Mesothelial cell of epicardium (in vitro differentiated cells): ENCODE measurements at places on chromosomes 6 and 20.

- peak; percentile 26 for DNase-seq
These were observed 278 bp downstream of the UST start for GRCh38 chr6:148747145-148747470.

GRCh38 chr20:32285621-32286371 lies 8.3 kb downstream of the KIF3B start:
- no peak for DNase-seq

DNA sequence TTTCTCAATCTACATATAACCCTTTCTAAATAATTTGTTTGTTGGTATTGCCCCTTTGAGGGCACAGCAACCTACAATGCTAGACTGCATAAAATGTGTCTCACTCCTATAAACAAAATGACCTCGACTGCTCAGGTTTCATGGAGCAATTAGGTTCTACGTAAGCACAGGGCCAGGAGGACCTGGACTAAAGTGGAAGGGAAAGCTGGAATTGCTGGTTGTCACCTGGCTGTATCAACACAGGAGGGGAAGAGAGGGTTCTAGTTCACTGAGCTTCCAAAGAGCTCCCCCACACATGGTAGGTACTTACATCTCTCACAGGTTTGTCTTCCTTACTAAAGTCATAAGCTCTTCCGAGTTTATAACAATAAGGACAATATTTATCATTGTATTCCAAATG lies 51.0 kb downstream of the NCOA6 start:
- no peak for DNase-seq

- DNase-seq: no peak
These were observed 222.3 kb downstream of the UBE3D start for GRCh38 chr6:82843291-82843885.

DNA sequence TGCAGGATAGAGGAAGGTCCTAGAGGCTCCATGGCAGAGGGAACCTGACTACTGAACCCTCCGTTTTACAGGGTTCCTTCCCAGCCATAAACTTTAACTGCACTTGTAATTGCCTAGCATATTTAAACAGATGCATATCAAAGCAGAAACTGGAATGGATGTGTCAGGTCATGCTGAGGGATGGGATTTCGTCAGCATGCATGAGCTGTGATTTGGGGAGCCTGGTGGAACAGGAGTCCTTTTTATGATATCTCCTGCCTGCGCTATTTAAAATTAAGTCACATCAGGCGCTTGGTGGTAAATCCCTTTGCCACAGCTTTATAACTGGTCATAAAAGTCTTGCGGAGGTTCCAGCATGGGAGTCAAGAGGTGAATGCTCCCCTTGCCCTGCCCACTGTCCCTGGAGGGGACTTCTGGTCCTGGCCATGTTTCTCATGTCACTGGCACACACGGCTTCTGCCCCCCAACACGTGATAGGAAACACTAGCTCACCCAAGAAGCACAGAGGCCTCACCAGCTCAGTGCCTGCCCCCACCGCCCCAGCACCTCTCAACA lies 26.0 kb upstream of the PCMTD2 start:
- DNase-seq: no peak

DNA sequence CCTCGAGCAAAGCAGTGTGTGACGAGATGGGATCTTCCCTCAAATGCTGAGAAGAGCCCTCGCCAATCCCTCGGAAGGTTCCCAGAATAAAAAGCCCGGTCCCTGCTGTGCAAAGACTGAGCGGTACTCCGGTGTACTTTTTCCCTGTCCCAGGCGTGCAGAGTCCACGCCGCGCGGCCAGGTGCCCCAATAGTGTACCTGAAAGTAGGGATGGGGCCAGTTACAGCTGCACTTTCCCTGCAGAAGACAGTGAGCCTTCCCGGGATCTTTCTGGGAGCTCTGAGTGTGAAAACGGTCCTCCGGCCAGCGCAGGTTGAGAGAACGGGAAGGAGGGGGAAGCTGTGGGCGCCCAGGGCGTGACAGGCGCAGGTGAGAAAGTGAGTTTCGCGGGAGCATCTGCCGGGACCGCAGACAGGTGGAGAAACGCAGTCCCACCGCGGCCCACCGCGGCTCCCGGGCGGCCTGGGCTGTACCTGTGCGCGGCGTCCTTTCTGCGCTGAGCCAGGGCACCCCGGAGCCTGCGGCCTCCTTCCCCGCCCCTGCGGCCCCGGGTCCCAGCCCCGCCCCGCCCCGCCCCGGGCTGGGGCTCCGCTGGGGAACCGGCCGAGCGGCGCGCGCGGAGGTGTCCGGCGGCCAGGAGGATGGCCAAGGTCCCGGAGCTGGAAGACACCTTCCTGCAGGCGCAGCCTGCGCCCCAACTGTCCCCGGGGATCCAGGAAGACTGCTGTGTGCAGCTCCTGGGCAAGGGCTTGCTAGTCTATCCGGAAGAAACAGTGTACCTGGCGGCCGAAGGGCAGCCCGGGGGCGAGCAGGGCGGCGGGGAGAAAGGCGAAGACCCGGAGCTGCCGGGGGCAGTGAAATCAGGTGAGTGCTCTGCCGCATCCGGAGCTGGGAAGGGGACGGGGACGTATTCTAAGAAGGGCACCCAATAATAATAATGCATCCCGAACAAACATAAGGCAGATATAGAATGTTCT lies at the start of gene RFX6:
Gene RFX6, plus strand, starts transcription at position 608 of the 977 bp plus-strand sequence. Its CDS starts 34 bp downstream, at position 642.
- DNase-seq: peak; percentile 21

DNA sequence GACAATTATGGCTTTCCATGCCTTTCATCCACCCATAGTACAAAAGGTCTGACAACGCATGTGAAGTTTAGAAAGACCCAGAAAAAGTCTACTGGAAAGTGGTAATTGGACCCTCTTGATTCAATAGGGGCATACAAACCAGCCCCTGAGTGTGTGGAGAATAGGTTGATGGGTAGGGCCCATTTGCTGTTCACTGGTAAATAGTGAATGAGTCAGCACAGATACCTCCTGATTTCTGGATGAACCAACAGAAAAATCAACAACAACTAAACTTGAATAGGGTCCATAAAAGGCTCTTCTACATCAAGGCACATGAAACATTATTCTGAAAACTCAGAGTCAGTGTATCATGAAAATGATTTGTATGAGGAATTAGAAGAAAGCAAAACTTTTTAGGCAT lies 235.4 kb upstream of the SLC35B3 start:
- no peak for DNase-seq

- DNase-seq: no peak
These were observed 317.1 kb downstream of the ESR1 start for GRCh38 chr6:152124429-152125074.

GRCh38 chr6:19569563-19569962 lies 267.6 kb upstream of the ID4 start:
- DNase-seq: no peak

DNA sequence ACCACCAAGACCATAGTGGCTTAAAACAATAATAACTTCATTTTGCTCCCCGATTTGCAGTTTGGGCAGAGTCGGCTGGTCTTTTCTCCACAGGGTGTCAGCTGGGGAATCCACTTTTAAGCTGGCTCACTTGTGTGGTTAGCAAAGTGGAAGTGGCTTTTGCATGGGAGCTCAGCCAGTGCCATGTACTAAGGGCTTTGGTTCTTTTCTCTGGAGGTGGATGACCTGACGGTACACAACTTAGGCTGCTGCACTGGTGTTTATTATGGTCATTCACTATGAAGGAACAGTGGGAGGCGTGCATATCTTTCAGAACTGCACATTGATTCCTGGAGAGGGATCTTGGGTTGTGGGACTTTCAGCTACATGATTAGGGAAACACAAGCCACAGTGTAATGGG lies 141.0 kb downstream of the OR2B2 start:
- DNase-seq: no peak

DNA sequence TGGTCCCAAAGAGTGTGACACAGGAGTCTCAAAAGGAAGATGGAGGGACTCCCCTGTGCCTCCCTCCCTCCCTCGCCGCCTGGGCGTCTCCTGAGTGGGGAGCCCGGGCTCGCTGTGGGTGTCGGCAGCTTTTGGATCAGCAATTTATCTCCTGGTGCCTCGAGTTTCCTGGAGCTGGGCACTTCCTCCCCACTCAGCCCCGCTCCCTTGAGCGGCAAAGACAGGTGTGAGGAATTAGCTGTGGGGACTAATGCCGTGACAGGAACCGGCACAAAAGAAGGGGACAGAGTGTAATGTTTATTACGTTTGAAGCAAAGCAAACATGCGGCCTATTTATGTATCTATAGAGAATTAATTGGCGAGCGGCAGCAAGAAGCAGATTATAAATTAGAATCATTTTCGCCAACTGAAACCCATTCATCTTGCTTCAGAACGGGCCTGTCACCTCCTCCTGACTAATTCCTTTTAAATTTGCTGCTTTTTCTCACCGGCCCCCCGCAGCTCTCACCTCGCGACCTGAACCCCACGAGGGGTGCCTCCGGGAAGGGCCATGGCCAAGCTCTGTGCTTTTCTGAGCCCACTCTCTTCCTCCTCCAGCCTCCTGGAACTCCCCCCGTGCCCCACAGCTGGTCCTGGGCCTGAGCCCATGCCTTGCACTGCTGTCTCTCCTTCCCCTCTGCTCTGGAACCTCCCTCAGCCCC lies 8.8 kb upstream of the CDH22 start:
- no peak for DNase-seq

GRCh38 chr20:36202891-36203338 lies 33.4 kb upstream of the AAR2 start:
- DNase-seq: peak; percentile 68

DNA sequence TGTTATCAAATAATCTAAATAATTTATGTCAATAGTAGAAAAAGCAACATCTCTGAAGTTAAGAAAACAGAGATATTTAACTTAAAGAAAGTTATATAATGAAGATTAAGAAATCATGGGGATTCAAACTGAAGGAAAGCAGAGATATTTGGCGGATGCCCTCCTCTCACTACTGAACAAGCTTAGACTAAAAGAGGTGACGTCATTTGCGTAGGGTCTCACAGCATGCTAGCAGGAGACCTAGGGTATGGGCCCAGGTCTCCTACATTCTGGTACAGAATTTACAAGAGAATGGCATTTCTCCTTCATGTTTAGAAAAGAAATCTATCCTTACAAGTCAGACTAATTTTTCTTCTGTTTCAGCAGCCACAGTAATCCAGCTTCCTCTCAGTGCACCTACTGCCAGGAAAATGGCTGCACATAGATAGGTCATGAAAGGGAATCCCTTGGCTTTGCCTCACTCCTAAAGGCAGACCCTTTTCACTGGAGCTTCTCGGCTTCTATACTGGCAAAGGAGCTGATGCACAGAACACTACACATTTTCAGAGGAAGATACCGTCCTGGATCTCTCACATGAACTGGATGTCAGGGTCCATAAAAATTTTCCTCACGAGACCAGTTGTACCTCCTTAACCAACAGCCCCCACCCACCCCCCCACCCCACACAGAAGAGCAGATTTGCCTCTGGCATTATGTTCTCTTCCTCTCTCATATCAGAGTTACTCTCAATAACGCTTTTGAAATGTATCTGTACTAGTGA lies 41.8 kb upstream of the DST start:
- no peak for DNase-seq

- DNase-seq: no peak
These were observed 279.6 kb downstream of the ADGB start for GRCh38 chr6:146878168-146878951.

- DNase-seq: no peak
These were observed 38.3 kb downstream of the SNX3 start for GRCh38 chr6:108222504-108222903.

DNA sequence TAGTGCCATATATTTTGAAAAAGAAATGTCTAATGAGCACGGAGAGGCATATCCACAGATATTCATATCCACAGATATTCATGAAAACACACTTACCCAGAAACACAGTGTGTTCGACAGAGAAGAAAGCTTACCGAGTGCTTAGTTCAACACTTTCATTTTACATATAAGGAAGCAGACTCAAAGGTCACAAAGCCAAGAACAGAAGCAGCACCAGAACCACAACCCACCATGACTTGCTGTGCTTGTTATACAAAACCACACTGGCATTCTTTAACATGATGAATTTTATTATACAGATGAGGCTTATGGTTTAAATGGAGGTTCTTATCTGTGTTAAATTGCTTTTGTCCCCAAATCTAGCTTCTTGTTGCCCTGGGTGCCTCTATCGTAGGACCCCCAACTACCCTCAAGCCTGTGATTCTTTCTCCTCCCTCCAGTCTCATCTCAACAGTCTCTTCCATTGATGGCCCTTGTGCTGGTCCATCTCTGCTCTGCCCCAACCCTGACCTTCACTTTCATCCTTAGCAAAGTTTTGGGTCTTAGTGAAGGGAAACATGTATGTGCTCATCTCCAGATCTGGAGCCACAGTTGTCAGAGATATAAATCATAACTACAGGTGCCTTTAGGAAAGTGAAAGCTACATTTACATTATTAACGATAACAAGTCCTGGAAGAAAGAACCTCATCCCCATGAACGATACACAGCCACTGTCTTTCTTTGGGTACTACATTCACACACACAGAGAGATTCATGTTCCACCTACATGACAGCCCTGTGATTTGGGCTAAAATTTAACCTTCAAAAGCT lies 40.0 kb downstream of the SF3B5 start:
- DNase-seq: no peak

- no peak for DNase-seq
These were observed 189.2 kb downstream of the ADGB start for GRCh38 chr6:146787876-146788508.

GRCh38 chr20:24581443-24582170 lies 112.2 kb downstream of the SYNDIG1 start:
- no peak for DNase-seq

DNA sequence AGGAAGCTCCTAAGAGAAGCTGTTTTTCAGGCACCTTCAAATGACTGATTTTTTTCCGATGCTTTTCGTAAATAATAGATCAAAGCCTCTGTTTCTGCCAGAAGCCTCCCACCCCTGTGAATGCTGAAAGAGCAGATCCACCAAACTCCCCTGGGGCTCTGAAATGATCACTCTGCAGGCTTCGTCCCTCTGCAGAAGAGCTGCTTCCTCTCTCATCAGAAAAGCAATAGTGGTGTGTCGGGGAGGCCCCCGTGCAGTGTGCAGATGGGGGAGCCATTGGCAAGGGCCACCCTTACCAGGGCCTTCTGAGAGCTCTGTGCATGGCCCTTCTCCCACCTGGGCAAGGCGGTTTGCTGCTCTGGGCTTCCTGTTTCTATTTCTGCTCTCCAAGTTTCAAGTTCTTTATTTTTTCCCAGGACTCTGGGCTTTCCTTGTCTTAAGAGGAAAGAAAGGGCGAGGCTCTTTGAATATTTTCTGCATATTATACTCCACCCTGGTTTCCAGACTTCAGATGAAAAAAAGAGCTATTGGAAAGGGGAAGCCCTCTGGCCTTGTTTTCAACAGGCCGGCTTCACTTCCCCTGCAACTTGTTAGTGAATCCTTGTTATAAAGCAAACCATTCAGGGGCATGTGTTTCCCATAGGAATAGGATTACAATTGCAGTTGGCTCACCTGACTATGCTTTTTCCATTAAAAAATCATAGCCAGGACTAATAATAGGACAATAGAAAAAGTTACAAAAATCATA lies 155.2 kb downstream of the TTLL2 start:
- DNase-seq: no peak

- no peak for DNase-seq
These were observed 204.4 kb upstream of the PMEPA1 start for GRCh38 chr20:57914205-57914604.

GRCh38 chr6:37225350-37226169 lies 32.0 kb upstream of the TBC1D22B start:
- DNase-seq: peak; percentile 10

GRCh38 chr20:18984238-18985200 lies 170.9 kb downstream of the SCP2D1 start:
- DNase-seq: no peak

GRCh38 chr20:23655491-23656211 lies 17.9 kb upstream of the CST3 start:
- DNase-seq: no peak
